ENCODE measurements at places on chromosomes 4 and X. TPM values are rescaled to one million over a fixed set of nuclear protein-coding genes. Genes with fewer than 3 reads are reported as not detected.
A peak's percentile ranks its signal among the peaks of the same experiment; 100 is the strongest.

GRCh38 chr4:184537269-184538022 lies 63.1 kb upstream of the IRF2 start:
- DNase-seq, result peak; percentile 83

Gene DCAF4L1
- not detected for total RNA-seq

Gene CCKAR
- total RNA-seq, result not detected

GRCh38 chrX:19867411-19867732 lies 20.0 kb downstream of the SH3KBP1 start:
- DNase-seq, result no peak

DNA sequence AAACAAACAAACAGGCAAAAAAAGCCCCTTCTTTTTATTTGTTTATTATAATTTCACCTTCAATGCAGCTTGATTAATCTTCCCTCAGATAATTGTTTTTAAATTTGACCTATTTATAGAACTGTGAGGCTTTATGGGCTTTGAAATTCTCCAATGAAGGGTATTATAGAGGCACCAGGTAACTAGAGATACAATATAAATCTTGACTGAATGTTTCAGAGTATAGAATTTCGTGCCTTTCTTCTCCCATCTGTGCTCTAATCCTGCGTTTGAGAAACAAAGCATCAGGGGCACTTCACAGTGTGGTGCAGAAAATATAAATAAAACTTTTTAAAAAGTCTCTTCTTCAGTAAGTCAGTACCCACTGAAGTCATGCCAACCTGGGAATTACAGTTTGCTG lies 120.9 kb downstream of the ANKRD50 start:
- DNase-seq, result no peak

- DNase-seq, result no peak
Observed at GRCh38 chr4:84085986-84086385, 413.1 kb downstream of the NKX6-1 start.

GRCh38 chr4:69093681-69094080 lies 2.6 kb upstream of the UGT2B7 start:
- no peak for DNase-seq

Gene CLNK
- total RNA-seq, result not detected

- no peak for DNase-seq
Observed at GRCh38 chr4:80173401-80173800, 23.9 kb upstream of the PRDM8 start.

- no peak for DNase-seq
Observed at GRCh38 chr4:101265816-101266172, 81.5 kb downstream of the PPP3CA start.

DNA sequence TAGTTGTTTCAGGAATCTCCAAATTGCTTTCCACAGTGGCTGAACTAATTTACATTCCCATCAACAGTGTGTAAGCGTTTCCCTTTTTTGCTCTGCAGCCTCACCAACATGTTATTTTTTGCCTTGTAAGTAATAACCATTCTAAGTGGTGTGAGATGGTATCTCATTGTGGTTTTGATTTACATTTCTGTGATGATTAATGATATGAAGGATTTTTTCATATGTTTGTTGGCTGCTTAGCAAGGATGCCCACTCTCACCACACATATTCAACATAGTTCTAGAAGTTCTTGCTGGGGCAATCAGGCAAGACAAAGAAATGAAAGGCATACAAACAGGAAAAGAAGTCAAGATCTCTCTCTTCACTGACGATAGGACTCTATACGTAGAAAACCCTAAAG lies 472.4 kb downstream of the ZNF674 start:
- no peak for DNase-seq

- DNase-seq, result no peak
Observed at GRCh38 chr4:6128221-6128850, 72.0 kb downstream of the JAKMIP1 start.

Gene PLCXD1
- total RNA-seq, result 14.5 TPM

DNA sequence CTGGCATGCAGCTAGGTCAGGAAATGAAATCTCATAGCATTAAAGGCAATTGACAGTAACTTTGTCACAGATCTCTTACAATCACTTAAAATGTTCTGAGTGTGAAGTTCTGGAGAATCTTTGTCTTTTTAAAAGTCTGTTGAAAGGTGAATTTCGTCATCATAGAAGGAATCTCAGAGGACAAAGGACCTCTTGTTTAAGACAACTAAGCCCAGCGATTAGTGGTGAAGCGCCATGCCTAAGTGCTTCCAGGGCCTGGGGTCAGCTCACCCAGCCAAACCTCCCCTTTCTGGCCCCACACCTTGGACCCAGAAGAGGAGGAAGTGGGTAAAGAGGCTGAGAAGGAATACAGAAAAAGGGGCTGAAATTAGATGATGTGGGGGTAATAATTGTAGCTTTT lies 8.5 kb downstream of the FRMD7 start:
- DNase-seq, result no peak

DNA sequence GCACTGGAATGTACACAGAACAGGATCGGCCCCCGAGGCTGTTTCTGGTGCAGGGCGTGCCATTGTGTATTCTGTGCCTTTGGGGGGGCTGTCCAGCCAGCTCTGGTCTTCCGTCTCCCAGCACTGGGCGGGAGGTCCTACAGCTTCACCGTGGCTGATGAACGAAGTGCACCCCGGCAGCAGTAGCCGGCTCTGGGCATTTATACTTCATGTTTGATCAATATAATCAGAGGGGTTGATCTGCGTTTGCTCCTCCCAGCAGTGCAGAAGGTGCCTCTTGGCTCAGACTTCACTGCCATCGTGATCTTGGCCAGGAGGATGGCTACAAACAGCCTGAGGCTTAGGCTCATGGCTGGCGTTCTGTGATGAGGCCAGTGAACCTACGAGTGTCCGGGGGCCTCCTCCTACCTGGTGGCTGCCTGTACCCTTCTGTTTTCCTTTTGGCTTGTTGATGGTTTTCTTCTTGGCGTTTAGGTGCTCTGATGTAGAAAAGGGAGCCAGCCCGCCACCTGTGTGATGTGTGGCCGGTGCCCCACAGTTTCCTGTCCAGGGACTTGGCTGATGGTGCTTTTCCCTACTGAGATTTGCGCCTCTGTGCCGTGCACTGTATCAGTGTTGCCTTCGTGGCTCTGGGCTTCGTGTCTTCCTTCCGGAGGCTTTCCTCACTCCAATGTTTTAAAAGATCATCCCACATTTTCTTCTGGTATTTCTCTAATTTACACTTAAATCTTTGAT lies 31.2 kb upstream of the HGFAC start:
- no peak for DNase-seq

DNA sequence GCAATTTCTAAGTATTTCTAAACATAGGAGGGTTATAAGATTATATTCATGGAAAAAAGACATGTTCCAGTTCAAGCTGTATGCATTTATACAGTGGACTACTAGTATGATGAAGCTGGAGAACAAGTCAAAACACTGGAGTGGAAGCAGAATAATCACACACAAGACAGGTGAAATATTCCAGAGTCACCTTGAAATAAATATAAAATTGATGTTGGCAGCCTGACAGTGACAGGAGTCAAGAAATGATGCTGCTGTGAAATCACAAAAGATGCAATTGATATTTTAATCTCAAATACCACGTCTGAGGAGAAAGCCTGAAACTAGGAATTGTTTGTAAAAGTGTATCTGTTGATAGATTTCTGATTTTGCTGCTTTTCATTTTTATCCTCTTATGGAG lies 667.3 kb downstream of the IL1RAPL1 start:
- DNase-seq, result no peak

Gene EPHA5
- 0.27 TPM for total RNA-seq

DNA sequence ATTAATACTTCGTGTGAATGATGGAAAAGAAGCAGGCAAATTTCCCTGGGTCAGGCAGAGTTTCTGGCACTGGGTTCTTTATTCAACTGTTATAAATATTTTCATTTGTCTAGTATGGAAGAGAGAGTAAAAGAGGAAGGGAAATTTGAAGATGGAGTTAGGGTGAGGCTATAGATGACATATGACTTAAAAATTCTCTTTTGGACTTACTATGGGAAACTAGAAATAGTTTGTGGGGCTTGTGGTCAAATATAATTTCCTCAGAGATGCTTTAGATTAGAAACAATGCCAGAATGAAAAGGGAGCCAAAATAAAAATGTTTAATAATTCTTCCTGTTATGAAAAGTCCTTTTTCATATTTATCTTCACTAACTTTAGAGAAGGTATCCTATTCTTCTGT lies 103.2 kb downstream of the GC start:
- DNase-seq, result no peak

Gene VCX
- not detected for total RNA-seq

DNA sequence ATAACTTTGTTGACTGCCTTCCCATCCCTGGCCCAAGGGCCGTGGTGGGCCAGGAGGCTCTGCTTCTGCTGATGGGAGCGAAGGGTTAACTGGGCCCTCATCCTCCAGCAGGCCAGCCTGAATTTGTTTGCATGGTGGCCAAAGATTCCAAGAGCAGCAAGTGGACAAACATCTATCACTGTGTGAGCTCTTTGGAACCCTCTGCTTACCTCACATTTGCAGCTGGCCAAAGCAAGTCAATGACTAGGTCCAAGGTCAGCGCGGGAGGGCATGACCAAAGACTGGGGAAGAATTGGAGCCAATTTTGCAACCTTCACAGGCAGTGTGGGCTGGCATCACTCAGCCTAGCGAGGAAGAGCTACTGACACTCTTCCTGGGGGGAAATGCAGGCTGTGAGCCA lies 67.8 kb upstream of the ATP6AP2 start:
- DNase-seq, result no peak

Gene GLRA3
- total RNA-seq, result not detected

- DNase-seq, result no peak
Observed at GRCh38 chr4:149521611-149522425, 293.8 kb downstream of the IQCM start.

Gene NEIL3
- total RNA-seq, result not detected

DNA sequence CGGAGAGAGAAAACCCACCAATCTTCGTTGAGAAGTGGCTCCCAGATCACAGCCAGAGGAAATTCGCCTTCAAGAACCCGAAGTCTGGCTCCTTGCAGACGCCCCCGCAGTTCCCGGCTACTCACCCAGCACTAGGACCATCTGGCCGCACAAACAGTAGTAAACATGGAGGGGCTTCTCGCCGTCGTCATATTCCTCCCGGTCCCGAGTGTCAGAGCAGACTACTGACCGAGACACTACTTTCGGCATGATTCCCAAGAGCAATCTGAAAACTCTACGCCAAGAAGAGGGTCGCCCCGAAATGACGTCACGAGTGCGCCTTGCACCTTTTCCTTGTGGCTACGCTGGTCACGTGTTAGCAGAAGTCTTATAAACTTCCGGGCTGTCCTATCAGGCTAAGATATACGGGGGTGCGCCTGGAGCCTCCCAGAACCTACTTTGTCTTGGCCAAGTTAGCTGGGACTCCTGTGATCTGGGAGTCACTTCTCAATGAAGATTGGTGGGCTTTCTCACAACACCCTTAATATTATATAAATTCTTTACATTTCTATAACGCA lies at the start of gene STEEP1:
STEEP1 (minus strand) TSS at position 303 of the 557 bp plus-strand sequence; CDS start at position 249, 54 bp downstream.
- peak; percentile 71 for DNase-seq

Gene CFAP47
- not detected for total RNA-seq

Gene ART3
- not detected for total RNA-seq

DNA sequence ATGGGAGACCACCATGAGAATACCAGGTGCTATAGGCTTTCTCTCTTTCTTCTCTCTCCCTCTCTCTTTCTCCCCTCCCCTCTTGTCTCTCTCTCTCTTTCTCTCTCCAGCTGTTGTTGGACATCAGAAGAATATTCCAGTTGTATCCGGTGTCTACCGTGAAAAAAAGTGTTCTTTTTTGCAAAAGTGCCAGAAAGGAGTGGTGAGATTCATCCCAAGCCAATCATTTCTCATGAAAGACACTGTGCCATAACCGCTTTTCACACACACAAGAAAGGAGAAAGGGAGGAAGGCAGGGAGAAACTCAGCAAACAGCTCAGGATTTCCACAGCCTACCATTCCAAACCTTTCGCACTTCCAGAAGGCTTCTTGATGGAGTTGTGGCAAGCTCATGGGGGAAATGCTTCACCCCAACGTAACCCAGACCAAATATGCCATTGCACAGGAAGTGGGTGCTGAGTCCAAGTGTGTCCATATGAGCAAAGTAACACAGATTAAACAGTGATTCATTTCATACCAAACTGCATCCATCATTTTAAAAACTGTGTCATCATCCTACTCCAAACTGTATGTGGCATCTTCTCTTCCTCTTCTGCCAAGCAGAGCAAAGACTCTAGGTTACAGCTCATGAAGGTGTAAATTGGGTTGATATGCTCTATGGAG lies 224.0 kb downstream of the APBB2 start:
- no peak for DNase-seq

Measured in thoracic aorta (tissue), 2 donors.